NCI-H187 (cell line): ENCODE measurements at places on chromosomes 12 and 14.
A peak's percentile ranks its signal among the peaks of the same experiment; 100 is the strongest.

DNA sequence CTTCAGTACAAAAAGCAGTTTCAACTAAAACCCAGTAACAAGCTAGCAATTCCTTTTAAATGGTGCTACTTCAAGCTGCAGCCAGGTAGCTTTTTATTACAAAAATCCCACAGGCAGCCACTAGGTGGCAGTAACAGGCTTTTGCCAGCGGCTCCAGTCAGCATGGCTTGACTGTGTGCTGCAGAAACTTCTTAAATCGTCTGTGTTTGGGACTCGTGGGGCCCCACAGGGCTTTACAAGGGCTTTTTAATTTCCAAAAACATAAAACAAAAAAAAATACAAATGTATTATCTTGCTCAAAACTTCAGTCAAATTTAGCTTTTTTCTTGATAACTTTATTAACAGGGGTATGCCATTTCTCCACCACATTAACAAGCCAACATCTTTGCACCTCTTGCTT lies 3.6 kb upstream of the CLEC4E start:
- DNase-seq, result peak; percentile 39

DNA sequence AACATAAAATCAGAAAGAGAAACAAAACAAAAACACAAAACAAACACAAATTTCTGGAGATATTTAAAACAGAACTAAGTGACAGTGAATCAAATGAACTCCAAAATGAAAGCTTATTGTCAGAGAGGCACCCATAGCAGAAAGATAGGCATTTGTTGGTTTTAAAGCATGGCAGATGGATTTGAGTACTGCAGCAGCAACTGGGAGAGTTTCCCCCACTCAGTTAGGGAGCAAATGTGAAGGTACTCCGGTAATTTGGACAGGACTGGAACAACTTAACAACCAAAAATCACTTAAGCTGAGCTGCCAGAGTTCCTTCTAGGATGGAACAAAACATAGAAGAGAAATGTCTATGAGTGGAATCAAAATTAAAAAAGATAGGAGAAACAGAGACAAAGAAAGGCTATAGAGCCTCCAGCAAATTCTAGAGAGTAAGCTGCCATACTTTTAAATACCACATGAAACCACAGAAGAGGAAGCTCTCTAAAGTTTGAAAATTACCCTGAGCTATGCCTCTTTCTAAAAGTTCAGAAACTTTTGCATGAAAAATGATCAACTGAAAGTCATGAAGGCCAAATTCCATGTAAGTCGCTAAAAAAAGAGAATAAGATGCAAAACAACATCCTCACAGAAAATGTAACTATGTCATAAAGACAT lies 1248.3 kb upstream of the USP15 start:
- DNase-seq, result no peak

- DNase-seq, result no peak
These were observed 12.4 kb downstream of the LUM start for GRCh38 chr12:91098941-91099340.

DNA sequence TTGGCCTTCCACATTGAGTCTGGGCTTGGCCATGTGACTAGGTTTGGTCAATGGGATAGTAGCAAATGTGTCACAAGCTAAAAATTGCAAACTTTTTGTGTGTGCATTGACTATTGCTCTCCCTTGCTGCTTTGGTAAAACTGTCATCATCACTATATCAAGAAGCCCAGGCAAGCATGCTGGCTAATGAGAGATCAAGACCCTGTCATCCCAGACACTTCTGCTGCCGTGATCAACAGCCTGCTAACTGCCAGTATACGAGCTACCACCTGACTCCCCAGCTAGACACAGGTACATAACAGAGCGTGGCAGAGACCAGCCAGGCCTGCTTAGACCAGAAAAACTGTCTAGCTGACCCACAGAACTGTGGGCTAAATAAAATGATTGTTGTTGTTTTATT lies 456.7 kb upstream of the DCN start:
- DNase-seq, result no peak

GRCh38 chr14:100393362-100393761 lies 70.2 kb downstream of the SLC25A47 start:
- no peak for DNase-seq

DNA sequence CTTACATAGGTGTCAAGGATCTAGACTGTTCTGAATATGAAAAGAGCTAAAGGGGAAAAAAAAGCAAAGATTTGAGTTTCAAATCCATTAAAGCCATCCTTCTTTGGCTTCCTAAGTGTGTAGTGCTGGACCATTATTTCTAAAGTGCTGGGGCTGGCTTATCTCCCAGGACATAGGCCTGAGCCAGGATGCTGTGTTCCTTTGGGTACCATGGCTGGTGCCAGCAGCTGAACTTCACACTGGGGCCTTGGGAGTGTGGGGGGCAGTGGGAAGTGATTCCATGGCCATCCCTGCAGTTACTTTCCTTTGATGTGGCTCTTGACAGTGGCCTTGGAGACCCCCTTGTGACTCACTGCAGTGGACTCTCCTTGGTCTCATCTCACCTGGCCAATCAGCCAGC lies 20.8 kb downstream of the PRMT8 start:
- no peak for DNase-seq

DNA sequence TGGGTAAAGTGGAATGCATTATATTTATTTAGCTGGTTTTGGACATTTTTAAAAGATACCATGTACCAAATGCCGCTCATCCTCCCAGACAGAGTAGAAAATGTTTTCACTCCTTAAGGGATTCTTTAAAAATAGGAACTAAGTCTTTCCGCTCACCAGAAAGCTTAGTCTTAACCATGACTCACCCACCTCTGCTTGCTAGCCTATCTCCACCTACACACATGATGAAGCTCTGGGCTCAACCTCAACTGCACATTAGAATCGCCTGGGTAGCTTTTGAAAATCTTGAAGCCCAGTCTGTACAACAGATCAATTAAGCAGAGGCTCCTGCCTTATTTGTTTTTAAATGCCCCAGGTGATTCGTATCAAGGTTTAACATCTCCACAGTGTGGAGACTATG lies 260.5 kb downstream of the NEDD1 start:
- DNase-seq, result no peak

GRCh38 chr12:108729612-108730364 lies 1.5 kb downstream of the CORO1C start:
- peak; percentile 30 for DNase-seq

GRCh38 chr12:115558281-115558680 lies 719.2 kb downstream of the MED13L start:
- no peak for DNase-seq

DNA sequence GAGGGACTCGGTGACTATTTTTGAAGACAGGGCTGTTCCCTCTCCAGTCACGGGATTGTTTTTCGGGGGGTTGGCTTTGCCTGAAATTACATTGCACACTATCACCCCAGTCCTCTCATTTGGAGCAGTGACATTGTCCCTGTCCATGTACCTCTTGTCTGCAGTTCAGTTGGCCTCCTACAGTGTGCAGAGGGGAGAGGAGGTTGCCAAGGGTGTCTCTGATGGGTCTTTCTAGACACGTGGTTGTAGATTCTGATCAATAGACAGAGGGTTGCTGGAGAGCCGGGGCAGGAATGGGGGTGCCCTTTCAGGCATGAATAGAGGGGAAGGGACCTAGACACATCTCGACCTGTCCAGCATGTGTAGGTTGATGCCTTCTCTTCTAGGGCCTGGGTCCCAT lies 1.2 kb downstream of the TMEM120B start:
- no peak for DNase-seq

DNA sequence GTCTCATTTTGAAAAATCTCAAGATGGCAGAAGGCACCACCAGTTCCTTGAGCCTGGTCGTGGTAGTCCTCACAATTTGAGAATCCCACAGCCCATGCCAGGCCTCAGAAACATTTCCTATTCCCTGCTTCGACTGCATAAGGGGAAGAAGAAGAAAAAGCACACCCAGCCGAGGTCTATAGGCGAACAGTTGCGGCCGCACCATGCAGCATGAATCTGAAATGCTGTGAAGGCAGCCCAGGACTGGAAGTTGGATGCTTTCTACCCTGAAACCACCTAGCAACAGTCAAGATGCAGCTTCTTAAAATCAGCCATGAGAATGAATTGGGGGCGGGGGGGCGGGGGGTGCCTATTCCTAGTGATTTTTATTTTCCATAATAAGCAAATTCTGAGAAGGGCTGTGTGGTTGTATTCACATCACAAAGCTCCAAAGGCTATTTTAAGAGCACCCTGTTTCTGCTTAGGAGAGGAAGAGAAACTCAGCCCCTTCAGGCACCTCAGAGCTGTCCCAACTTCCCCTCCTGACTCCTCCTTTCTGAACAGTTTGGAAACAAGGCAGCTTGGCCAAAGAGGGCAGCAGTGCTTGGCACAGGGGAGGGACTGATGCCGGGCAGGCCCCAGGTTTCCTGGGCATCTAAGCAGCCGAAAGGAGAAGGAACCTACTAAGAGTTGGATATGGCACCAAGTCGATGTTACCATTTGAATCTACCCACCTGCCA lies 172.5 kb upstream of the FOXN3 start:
- no peak for DNase-seq

DNA sequence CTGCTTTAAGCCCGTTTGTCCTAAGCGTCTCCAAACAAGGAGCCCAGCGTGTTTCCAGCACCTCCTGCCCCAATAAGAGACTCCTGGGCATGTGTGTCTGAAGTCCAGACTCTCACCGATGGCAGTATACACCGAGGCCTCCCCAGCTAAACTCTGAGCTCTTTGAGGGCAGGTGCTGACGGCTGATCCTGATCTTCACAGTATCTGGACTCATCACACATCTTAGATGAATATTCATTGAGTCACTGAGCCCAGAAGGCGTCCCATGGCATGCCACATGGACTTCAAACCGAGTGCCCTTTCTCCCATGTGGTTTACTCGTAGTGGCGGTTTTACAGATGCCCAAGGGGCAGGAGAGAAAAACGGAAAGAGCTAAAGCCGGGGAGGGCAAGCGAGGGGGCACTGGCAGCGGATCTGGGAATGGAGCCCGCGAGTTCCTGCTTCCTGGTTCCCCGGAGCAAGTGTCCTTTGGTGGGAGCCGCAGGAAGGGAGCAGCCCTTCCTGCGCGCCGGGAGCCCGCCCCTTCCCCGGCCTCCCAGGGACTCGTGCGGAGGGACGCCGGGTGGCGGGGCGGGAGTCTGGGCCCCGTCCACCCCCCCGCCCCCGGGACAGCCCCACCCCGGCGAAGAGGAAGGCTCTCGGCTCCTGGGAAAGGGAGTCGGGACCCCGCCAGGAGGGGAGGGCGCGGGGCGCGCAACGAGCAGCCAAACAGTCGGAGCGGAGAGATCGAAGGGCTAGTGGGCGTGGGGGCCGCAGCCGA lies 585 bp upstream of the TEAD4 start:
- DNase-seq, result no peak

DNA sequence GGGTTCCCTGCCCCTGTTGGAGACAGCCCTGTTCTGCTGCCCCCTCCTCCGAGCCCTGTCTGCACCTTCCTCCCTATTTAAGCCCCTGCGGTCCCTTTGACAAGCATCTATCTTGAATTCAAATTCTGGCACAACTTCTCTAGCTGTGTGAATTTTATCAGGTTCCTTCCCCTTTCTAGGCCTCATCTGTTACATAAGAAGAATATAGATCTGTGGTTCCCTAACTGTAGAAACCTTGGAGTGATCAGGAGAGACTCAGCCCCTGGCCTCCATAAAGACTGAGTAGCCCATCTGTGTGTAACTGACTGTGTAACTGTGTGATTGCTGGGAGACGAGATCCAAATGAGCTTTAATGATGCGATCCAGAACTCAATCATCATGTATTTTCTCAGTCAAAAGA lies 13.0 kb upstream of the RACGAP1 start:
- DNase-seq, result no peak

- no peak for DNase-seq
These were observed 21.0 kb downstream of the BTG1 start for GRCh38 chr12:92124689-92125029.

GRCh38 chr12:7118881-7119280 lies 9.8 kb downstream of the RBP5 start:
- no peak for DNase-seq

DNA sequence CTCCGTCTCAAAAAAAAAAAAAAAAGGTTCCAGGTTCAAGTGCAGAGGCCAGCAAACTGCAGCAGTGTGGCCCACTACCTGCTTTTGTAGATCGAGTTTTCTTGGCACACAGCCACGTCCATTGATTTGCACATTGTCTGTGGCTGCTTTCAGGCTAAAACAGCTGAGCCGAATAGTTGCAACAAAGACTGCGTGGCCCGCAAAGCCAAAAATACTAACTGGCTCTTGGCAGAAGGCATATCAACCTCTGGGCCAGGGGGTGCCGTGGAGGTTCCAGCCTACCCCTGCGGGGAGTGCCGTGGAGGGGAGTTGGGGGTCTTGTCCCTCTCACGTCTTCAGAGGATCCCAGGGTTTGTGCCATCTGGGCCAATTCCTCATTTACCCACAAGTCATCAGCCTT lies 170.1 kb downstream of the ADGRD1 start:
- no peak for DNase-seq

DNA sequence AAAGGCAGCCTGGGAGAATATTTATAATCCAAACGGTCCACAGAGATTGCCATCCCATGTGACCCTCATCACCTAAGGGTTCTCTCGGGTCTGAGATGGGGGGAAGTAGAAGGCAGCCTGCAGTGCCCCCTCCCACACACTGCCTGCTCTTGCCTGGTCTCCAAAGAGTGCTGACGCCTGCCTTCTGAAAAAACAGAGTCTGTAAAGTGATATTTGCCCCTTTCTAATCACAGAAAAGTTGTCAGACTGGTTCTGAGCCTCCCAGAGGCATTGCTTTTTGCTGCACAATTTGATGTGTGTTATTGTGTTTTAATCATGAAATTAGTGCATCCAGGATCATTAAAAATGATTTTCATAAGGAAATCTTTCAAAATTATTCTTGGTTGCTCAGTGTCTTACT lies 59.2 kb downstream of the TMEM30B start:
- no peak for DNase-seq

- peak; percentile 37 for DNase-seq
These were observed 32.0 kb downstream of the LRIG3 start for GRCh38 chr12:58888131-58888783.

- DNase-seq, result no peak
These were observed 90.2 kb upstream of the PLEKHG7 start for GRCh38 chr12:92612611-92613010.
